Foreskin melanocyte (primary cell): ENCODE measurements at places on chromosomes 12 and 14.

GRCh38 chr14:25132732-25133422 lies 82.9 kb upstream of the STXBP6 start:
- DNase-seq = peak; percentile 57

- peak; percentile 81 for DNase-seq
Measured at GRCh38 chr12:48786591-48787544, 2.0 kb downstream of the ADCY6 start.

- DNase-seq = no peak
Measured at GRCh38 chr14:36717363-36717762, 55.7 kb downstream of the PAX9 start.

DNA sequence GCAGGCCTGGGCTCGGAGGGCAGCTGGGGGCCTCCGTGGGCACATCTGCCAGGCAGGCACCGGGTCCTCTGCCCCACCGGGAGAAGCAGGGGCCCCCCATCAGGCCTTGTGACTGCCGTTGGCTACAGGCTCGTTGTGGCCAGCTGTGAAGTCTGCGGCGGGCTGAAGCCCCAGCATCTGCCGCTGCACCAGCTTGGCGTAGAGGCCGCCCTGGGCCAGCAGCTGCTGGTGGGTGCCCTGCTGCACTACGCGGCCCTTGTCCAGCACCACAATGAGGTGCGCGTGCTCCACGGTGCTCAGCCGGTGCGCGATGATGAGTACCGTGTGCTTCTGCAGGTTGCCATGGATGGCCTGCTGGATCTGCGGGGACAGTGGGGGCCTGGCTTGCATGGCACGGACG lies 33.9 kb upstream of the VPS37B start:
- no peak for DNase-seq

DNA sequence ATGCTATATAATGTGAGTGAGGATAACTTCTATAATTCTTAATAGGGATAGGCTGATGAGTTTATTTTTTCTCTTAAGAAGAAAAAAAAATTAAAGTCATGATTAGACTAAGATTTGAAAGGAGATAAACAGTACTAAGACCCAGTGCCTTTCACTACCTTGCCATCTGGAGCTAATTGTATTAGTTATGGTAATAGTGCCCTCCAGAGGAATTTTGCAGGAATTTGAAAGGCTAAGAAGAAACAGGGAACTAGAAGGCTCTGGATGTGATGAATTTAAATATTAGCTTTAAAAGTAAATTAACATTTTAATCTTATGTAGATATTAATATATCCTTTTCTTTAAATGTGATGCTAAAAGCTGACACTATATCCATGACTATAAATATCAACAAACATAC lies 36.6 kb upstream of the PIK3C2G start:
- peak; percentile 22 for DNase-seq

DNA sequence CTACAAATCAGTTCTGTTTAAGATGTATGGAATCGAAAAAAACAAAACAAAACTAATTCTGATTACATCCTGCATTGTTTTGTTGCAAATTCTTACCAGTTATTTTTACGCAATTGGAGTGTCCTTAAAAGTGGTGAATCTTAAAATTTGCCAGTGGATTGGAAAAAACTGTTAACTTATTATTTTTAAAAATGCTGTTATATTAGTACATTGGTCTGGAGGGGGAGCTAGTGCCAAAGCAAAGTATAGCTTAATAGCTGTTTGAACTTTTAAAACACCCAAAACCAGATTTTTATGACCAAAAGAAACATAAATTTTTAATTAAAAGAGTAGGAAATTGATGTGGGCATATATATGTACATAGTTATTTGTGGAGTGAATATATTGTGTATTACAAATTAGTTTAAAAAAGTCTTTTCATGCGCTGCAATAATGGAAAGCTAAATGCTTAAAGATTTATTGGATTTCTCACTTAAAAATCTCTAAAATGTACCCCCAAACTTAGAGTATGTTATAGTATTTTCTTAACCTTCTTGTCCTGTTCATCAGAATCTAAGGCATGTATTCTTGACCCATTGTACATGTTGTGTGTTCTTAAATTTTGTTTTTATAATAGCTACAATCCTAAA lies 2.5 kb downstream of the FUT8 start:
- DNase-seq = peak; percentile 25

DNA sequence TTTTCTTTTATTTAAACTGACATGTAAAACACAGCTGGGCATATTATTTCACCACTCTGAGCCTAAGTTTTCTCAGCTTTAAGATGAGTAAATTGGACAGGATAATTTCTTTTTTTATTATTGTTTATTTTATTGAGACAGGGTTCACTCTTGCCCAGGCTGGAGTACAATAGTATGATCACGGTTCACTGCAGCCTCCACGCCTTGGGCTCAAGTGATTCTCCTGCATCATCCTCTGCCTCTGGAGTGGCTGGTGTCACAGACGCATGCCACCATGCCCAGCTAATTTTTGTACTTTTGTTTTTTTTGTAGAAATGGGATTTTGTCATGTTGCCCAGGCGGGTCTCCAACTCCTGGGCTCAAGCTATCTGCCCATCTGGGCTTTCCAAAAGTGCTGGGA lies 12.7 kb downstream of the BMAL2 start:
- DNase-seq = no peak

- no peak for DNase-seq
Measured at GRCh38 chr12:58069268-58069963, 128.0 kb downstream of the ATP23 start.

DNA sequence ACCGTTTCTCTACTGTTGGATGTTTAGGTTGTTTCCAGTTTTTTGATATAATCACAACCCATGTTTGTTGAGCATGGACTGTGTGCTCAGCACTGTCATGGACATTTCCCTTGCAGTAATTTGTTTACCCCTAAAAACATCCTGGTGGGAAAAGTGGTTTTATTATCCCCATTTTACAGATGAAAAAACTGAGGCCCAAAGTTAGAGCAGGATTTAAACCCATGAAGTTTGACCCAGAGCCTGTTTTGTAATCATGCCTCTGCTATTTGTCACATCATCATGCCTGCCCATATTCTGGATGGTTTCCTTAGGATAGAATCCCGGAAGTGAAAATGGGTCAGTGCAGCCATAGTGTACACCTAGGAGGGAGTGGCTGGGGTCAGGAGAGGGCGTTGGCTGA lies 17.0 kb upstream of the LRP1-AS start:
- no peak for DNase-seq

- no peak for DNase-seq
Measured at GRCh38 chr14:52467515-52468266, 84.6 kb downstream of the TXNDC16 start.

GRCh38 chr12:47734725-47735480 lies 9.6 kb upstream of the ENDOU start:
- no peak for DNase-seq
